Panc1 (cell line): ENCODE measurements at places on chromosomes 1 and 21.

DNA sequence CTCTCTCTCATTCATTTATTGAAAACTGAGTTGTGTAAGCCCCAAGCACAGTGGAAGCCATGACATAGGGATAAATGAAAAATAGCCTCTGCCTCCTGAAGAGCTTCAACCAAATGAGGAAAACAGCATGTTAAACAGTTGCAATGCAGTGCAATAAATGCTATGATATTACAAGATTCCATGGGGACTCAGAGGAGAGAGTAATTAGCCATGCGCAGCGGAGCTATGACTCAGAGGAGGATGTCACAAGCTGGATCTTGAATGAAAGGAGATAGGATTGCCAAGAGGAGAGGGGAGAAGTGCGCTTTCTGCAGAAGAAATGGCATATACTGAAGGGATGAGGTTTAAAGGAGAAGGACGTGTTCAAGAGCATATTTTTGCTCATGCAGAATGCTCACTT lies 231.3 kb upstream of the PLXNA2 start:
- H3K27ac ChIP-seq = no peak overlapping the region
- no peaks in the 10 kb centered on the region for H3K4me1 ChIP-seq
- no peaks in the 10 kb centered on the region for H3K27me3 ChIP-seq
- no peak for DNase-seq

DNA sequence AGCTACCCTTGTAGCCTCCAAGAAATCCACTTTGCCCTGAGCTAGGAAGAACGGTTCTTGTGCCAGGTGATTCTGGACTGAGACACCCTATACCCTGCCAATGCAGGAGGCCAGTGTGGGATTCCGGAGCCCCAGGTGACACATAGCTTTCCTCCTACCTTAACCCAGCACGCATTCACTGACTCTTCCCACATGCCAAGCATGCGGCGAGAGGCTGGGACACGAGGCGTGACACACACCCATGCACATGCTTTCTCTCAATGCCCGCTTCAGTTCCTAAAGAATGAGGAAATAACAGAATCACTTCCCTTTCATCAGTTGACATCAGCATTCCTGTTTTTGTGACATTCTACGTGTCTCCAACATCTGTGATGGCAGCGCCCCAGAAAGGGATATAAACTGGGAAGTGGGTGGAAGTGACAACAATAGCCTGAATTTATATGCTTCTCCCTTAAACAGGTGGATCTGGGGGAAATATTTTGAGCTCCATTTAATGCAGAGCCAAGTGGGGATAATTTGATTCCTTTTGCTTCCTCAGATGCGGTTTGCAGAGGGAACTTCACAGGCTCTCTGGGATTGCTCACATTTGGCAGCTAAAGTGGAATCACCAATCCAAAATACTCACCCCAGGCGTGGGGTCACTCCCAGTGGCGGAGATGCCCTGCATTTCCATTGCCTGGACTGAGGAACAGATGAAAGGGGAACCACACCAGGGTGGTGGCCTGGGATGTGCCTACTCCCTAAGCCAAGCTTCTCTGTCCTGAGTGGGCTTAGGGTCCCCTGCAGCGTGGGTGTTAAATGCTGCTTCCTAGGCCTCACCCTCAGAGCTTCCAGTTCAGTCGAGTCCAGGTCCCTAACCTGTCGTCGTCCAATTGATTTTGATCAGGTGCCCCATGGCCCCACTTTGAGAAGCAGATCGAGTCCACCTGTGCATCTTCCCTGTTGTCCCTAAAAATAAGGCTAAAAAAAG lies 445.1 kb downstream of the SIPA1L2 start:
- H3K27ac ChIP-seq = no peak overlapping the region
- H3K27me3 ChIP-seq = no peaks in the 10 kb centered on the region; the same call in 1 of the 2 replicates
- no peak for DNase-seq
- H3K4me3 ChIP-seq = no peak overlapping the region
- H3K36me3 ChIP-seq = no peaks in the 10 kb centered on the region

DNA sequence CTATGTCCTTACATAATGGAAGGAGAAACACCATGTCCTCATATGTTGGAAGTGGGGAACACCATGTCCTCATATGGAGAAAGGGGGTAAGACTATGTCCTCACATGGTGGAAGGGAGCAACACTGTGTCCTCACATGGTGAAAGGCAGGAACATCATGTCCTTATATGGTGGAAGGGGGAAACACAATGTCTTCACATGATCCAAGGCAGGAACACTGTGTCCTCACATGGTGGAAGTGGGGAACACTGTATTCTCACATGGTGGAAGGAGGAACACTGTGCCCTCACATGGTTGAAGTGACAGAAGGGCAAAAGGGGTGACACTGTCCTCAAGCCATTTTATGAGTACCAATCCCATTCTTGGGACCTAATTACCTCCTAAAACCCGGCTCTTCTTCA lies 146.3 kb upstream of the ETV3 start:
- H3K36me3 ChIP-seq = no peaks in the 10 kb centered on the region
- DNase-seq = no peak
- H3K4me1 ChIP-seq = no peaks in the 10 kb centered on the region
- H3K27me3 ChIP-seq = peaks cover 6% of the 10 kb centered on the region
- H3K27ac ChIP-seq = no peak overlapping the region

- no peak for DNase-seq
- no peak overlapping the region for H3K27ac ChIP-seq
- H3K4me1 ChIP-seq = no peaks in the 10 kb centered on the region
- no peaks in the 10 kb centered on the region for H3K27me3 ChIP-seq
- H3K36me3 ChIP-seq = peaks cover 6% of the 10 kb centered on the region; the same call in 1 of the 2 replicates
Observed at GRCh38 chr1:46364612-46365011, 24.0 kb downstream of the NSUN4 start.

GRCh38 chr1:165057956-165058355 lies 298.6 kb downstream of the LMX1A start:
- H3K27me3 ChIP-seq = no peaks in the 10 kb centered on the region
- no peaks in the 10 kb centered on the region for H3K36me3 ChIP-seq
- H3K27ac ChIP-seq = no peak overlapping the region
- DNase-seq = no peak
- H3K4me3 ChIP-seq = no peak overlapping the region

GRCh38 chr1:248804771-248805681 lies 20.7 kb downstream of the SH3BP5L start:
- DNase-seq = no peak
- H3K4me3 ChIP-seq = no peak overlapping the region
- H3K4me1 ChIP-seq = no peaks in the 10 kb centered on the region
- H3K36me3 ChIP-seq = no peaks in the 10 kb centered on the region

DNA sequence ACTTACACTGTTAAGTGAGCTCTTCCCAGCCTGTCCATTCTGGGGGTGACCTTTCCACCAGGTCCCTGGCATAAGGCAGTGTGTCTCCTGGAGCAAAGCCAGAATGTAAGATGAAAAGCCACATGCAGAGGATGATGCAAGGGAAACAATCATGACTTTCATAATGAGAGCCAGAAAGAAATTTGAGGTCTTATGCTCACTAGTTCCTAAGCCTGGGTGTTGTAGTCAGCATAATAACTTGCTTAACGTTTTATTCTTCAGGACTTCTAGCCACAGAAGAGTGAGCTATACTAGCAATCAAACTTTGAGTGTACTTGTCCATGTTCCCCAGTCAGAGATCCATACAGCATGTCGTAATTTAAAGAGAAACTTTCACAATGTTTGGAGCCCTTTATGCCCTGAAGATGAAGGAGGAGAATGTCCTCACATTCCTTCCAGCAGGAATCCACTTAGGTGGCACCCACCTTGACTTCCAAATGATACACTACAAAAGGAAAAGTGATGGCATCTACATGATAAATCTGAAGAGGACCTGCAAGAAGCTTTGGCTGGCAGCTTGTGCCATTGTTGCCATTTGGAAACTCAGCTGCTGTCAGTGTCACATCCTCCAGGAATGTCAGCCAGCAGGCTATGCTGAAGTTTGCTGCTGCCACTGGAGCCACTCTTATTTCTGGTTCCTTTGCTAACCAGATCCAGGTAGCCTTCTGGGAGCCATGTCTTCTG lies 60.5 kb upstream of the FOXD3 start:
- H3K27me3 ChIP-seq = no peaks in the 10 kb centered on the region; the same call in 1 of the 2 replicates
- no peak for DNase-seq
- no peak overlapping the region for H3K4me3 ChIP-seq
- H3K4me1 ChIP-seq = no peaks in the 10 kb centered on the region
- H3K27ac ChIP-seq = no peak overlapping the region

DNA sequence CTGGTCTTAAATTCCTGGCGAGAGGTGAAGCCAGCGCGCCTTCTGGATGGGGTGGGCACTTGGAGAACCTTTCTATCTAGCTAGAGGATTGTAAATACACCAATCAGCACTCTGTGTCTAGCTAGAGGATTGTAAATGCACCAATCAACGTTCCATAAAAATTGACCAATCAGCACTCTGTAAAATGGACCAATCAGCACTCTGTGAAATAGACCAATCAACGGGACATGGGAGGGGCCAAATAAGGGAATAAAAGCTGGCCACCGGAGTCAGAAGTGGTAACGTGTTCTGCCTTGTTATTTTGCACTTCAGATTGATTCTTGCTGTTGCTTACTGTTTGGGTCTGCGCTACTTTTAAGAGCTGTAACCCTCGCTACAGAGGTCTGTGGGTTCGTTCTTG lies 12.0 kb upstream of the LIN9 start:
- no peak for DNase-seq
- H3K4me3 ChIP-seq = no peak overlapping the region
- no peaks in the 10 kb centered on the region for H3K27me3 ChIP-seq
- H3K27ac ChIP-seq = no peak overlapping the region

- no peaks in the 10 kb centered on the region for H3K27me3 ChIP-seq
Observed at GRCh38 chr1:66375125-66375524, 158.8 kb upstream of the SGIP1 start.

DNA sequence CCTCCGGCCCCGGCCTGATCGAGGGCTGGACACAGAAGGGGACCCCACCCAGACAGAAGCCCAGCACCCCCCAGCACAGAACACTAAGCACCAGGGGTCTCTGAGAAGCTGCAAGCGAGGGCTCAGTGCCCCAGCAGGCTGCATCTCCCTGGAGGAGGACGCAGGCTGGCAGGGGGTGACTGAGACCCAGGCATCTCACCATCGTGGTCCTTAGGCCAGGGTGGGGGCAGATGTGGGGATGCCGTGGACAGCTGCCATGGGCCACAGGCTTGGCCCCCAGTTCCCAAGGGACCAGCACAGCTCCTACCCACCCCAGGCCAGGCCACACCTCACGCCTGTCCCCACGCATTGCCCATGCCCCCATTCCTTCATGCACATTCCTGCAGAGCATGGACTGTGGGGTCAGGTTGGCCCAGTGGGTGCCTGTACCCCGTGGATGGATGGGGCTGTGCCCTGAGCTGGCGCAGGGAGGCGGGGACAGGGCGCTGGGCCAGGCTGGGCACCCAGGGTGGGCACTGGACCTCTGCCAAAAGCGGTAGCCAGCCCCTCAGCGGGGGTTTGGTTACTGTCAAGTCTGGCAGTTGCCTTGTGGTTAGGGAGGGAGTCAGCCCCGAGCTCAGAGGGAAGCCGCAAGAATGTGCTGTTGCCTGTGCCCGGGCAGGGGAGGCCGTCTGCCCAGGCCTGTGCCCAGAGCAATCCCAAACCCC lies 61.5 kb downstream of the ARHGEF16 start:
- peaks cover 10% of the 10 kb centered on the region for H3K4me1 ChIP-seq
- no peaks in the 10 kb centered on the region for H3K27me3 ChIP-seq
- no peak overlapping the region for H3K27ac ChIP-seq
- DNase-seq = no peak
- no peak overlapping the region for H3K4me3 ChIP-seq

GRCh38 chr1:173954179-173954578 lies 37.1 kb upstream of the SERPINC1 start:
- H3K27me3 ChIP-seq = no peaks in the 10 kb centered on the region
- no peaks in the 10 kb centered on the region for H3K4me1 ChIP-seq
- H3K4me3 ChIP-seq = no peak overlapping the region
- no peak for DNase-seq
- H3K27ac ChIP-seq = no peak overlapping the region
- H3K36me3 ChIP-seq = peaks cover 10% of the 10 kb centered on the region; the same call in 1 of the 2 replicates

DNA sequence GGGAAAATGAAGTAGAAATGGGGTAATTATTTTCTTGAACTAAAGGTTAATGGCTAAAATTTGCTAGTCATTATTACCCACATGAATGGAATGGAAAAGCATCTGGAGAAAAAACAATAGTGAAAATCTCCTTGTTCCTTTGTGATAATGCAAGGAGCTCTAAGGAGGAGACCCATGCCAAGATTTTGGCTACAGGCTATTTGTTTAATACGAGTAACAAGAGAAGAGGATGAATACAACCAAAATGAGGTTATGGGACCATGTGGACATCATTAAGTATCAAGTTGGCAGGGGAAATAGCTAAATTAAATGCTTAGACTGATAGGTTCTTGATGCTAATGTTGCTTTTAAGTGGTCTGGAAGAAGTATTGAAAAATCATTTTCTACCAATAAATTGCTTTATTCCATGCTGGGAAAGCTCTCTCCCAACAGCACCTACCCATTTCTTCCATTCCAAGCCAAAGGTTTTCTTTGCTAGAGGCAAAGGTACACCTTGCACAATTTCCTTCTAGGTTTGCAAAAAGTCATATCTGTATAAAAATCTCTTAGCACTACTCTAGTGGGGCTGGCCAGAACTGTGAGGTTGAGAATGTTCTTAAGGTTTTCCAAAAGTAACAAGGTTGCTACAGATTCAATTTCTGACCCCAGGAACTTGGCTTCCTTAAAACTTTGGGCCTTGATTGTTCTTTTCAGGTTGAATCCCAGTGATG lies 100.2 kb downstream of the SMYD2 start:
- H3K27me3 ChIP-seq = no peaks in the 10 kb centered on the region
- peaks cover 53% of the 10 kb centered on the region for H3K36me3 ChIP-seq
- peak overlapping the region; percentile 40 for H3K27ac ChIP-seq

DNA sequence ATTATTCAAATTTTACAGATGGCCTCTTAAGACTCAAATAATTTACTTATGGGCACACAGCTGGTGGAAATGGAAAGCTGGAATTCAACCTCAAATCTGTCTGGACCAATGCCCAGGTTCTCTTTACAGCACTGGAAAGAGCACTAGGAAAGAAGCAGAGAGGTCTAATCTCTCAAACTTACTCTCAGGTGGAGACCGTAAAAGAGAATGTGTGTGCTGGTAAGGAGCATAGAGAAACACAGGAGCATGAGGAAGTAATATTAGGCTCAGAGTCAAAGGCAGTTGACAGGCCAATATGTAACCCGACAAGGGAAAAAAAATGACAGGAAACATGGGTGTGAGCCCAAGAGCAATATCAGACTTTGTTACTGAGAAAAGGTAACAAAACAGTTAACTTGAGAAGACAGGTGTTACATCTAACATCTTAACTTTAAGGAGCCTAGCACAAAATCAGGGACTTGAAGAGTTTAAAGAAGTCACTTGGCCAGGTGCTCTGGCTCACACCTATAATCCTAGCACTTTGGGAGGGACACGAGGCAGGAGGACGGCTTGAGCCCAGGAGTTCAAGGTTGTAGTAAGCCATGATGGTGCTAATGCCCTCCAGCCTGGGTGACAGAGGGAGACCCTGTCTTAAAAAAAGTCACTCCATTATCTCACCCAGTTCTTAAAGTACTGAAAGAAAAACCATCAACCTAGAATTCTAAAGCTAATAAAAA lies 20.7 kb downstream of the PPP1R15B start:
- no peak overlapping the region for H3K4me3 ChIP-seq
- DNase-seq = no peak
- H3K4me1 ChIP-seq = no peaks in the 10 kb centered on the region
- H3K36me3 ChIP-seq = no peaks in the 10 kb centered on the region
- no peaks in the 10 kb centered on the region for H3K27me3 ChIP-seq

GRCh38 chr1:2392686-2393085 lies 1.0 kb downstream of the RER1 start:
- H3K4me1 ChIP-seq = peaks cover 26% of the 10 kb centered on the region
- H3K27ac ChIP-seq = peak overlapping the region; percentile 94
- DNase-seq = no peak
- H3K4me3 ChIP-seq = peak overlapping the region; percentile 69
